ENCODE measurements at places on chromosomes 3 and 15. TPM values are rescaled to one million over a fixed set of nuclear protein-coding genes. Genes with fewer than 3 reads are reported as not detected.

DNA sequence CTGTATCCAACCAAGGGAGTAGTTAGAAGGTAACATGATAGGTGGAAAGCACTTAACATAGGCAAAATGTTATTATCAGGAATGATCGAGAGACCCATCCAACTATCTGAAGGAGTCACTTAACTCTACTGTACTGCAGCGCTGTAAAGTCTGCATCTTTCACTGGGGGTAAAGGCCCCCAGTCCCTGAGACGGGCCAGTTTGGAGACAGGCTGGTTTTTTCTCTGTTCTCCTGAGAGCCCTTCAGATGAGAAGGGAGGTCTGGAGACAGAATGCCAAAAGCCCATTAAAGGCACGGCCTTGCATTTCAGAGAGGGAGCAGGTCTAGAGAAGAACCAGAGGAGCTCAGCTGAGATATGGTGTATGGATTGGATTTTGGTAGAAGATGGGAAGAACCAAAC lies 71.3 kb upstream of the CGNL1 start:
- no peak for DNase-seq

The GPR62 gene
- total RNA-seq = 0.41 TPM

The GALNT15 gene
- 2.0 TPM for total RNA-seq

DNA sequence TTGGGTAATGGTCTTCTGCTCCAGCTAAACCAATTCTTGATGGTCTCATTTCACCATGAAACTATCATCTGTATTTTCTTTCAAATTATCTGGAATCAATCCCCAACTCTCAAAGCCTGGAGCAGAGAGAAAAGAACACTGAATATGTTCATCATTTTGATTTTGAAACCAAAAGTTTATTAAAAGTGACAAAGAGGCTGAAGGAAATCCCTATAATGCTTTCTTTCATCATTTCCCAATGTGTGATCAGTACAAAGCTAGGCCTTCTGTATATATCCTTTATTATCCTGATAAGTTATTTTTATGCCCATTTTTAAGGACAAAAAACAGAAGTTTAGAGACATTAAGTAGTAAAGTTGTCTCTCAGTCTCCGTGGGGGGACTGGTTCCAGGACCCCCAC lies 50.1 kb upstream of the MBNL1 start:
- no peak for DNase-seq

DNA sequence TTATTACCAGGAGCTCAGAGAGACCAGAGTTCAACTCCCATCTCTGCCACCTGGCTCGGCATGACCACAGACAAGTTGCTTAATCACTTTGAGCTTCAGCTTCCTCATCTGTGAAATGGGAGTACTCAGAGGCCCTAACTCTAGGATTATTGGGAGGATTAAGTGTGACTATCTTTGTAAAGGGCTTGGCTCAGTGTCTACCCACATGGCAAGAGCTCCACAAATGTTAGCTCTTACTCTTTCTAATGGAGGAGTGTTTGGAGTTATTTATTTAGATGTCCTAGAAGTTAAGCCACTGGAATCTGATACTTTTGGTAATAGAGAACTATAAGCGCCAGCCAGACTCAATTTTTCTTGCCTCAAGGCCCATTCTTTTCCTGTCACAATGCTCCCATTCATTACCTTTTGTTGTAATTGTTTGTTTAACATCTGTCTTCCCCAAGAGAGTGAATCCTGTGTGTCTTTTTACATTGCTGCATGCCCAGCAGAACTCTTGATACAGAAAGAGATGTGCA lies 12.3 kb upstream of the LMCD1 start:
- no peak for DNase-seq

The RBPMS2 gene
- under 0.01 TPM for total RNA-seq

GRCh38 chr3:39347586-39347876 lies 18.0 kb downstream of the CCR8 start:
- no peak for DNase-seq

GRCh38 chr3:190360228-190360627 lies 27.7 kb upstream of the CLDN16 start:
- no peak for DNase-seq

The FAM131A gene
- total RNA-seq = 60.7 TPM

- no peak for DNase-seq
Observed at GRCh38 chr15:30824518-30825195, 79.1 kb upstream of the FAN1 start.

The SPINT1 gene
- 1.6 TPM for total RNA-seq

- no peak for DNase-seq
Observed at GRCh38 chr3:41933154-41933676, 28.7 kb downstream of the ULK4 start.

The ADIPOQ gene
- not detected for total RNA-seq

The GDPGP1 gene
- 4.9 TPM for total RNA-seq

The GPR160 gene
- 2.9 TPM for total RNA-seq

- no peak for DNase-seq
Observed at GRCh38 chr15:55247766-55248427, 41.7 kb downstream of the RAB27A start.

The GRAMD1C gene
- total RNA-seq = 5.3 TPM

GRCh38 chr15:81992523-81992922 lies 53.3 kb downstream of the MEX3B start:
- no peak for DNase-seq

GRCh38 chr3:183298701-183299153 lies 45.7 kb downstream of the B3GNT5 start:
- DNase-seq = peak; percentile 56

GRCh38 chr3:47082519-47082918 lies 81.4 kb downstream of the SETD2 start:
- no peak for DNase-seq

The CACNA1D gene
- 21.6 TPM for total RNA-seq

DNA sequence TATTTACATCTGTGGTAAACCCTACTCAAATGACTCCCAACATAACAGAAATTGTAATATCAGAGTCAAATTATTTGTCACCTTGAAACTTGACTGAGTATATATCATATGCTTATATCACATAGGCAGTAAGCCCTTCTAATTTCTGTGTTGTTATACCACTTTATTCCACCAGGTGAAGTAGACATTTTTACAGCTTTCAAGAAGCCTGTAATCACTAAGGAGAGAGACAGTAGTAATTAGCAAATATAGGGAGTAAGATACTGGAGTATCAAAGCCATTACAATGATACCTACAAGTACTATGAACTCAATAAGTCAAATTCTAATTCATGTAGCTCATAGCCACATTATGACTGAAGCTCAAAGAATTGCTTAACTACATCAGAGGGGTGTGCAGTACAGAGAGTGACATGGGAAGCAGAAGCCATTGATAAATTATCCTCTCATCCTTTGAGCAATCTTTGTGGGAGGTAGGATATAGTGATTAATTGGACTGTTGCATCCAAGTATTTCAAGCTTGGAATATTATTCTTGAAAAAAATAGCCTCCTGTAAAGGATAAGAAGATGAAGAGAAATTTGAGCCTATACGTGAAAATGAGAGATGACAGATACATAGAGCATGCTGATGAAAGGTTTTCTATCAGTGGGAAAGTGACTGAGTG lies 1005.9 kb downstream of the ZPLD1 start:
- DNase-seq = no peak

Data from frontal cortex (tissue), 4 donors.